ENCODE measurements at places on chromosomes 7 and 10. TPM values are rescaled to one million over a fixed set of nuclear protein-coding genes. Genes with fewer than 3 reads are reported as not detected.

Gene CTBP2
- total RNA-seq: 77.8 TPM

Gene HOXA4
- total RNA-seq: not detected

Gene UNCX
- 1.9 TPM for total RNA-seq

Gene TES
- total RNA-seq: 121 TPM
